ENCODE measurements at places on chromosomes 6 and 20.

DNA sequence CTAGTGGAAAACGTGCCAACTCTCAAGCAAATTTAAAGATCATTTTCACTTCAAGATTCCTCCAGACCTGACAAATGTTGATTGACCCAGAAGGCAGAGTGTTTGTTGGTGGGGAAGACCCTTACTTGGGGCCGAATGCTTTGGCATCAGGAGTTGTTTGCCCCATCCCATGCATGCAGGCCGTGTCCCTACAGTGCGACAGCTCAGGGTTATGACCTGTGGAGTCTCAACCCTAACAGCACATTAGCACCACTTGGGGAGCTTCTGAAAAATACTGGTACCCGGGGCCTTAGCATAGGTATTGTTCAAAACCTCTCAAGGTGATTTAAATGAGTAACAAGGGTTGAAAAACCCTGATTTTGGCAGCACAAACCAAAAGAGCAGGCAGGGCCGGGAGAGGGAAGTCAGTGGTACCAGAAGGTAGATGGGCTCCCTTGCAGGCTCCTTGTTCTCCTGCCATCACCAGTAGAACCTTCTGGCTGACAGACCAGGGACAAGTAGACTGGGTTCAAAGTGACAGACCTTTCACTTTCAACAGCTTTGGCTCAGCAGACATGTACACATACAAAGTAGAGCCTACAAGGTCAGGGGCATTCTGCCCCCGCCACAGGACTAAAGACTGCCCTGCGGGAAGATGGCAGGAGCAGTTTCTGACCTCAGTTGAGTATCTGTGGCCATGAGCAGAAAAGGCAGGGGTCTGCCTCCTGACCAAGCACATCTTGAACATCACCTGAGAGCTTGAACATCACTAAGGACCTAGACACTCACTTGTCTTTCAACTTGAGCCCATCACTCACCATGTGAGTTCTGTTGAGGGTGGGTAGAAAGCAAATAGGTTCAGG, 39.6 kb downstream of the PLCG1 start:
- no peak for DNase-seq

DNA sequence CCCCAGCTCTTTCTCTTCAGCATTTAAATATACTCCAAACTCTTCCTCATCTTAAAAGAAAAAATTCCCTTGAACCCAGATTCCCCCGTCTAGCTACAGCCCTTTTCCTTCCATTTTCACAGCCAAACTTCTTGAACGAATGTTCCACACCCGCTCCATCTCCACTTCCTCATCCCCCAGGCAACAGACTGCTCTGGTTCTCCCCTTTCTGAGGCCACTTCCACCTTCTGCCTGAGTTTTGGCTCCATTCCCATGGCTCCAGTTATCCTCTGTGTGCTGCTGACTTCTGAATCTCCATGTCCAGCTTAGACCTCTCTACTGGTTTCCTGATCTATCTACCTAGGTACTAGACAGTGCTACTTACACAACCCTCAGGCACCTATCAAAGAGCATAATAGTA, 106.4 kb downstream of the RALGAPA2 start:
- DNase-seq, result peak; percentile 41

DNA sequence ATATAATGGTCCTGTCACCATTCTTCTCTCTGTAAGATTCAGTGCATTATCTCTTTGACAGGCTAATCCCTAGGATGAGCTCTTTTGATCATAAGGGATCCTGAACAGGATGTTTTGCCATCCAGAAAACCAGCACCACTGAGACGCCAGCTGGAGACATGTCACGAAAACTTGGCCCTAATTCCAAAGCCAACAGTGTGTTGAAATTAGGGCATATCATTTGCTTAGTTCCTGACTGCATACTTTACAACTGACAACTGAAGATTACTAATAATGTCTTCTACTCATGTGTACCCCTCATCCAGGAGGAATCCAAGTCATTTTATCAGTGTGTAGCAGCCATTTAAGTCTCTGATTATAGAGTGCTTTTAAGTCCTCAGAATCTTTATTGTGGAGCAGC, 243.6 kb downstream of the KCNQ5 start:
- no peak for DNase-seq

- no peak for DNase-seq
Measured at GRCh38 chr6:54002116-54002515, 109.1 kb upstream of the MLIP start.

GRCh38 chr6:83055366-83055964, 10.2 kb downstream of the UBE3D start:
- DNase-seq, result peak; percentile 73

DNA sequence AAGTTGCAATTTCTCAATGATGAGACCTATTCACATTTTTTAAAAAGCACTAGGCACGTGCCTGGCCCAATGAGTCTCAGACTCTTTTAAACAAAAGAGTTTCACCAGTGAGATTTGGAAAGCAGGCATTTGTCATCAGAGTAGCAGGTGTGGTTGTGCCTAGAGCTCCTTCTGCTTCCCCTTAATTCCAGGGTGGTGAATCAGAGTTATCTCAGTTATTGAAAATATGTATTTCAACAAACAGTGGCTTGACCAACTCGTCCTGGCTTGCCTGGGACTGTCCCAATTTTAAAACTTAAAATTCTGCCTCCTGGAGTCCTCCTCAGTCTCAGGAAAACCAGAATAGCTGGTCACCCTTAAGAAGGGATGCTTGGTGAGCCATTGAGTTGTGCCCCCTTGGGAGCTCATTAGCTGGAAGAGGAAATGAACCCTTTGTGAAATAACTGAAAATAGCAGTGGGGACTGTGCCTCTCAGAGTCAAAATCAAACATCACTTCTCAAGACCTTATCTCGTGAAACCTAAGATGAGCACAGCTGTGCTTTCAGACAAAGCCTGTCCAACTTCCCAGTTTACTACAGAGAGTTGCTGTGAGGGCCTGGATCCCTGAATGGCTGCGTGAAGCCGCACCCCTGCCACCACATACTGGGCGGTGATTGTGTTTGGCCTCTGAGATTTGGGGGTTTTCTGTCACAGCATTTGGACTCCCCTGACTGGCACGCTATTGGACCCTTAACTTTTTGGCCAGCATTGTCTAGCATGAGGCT, 116.3 kb downstream of the ANKRD60 start:
- no peak for DNase-seq

DNA sequence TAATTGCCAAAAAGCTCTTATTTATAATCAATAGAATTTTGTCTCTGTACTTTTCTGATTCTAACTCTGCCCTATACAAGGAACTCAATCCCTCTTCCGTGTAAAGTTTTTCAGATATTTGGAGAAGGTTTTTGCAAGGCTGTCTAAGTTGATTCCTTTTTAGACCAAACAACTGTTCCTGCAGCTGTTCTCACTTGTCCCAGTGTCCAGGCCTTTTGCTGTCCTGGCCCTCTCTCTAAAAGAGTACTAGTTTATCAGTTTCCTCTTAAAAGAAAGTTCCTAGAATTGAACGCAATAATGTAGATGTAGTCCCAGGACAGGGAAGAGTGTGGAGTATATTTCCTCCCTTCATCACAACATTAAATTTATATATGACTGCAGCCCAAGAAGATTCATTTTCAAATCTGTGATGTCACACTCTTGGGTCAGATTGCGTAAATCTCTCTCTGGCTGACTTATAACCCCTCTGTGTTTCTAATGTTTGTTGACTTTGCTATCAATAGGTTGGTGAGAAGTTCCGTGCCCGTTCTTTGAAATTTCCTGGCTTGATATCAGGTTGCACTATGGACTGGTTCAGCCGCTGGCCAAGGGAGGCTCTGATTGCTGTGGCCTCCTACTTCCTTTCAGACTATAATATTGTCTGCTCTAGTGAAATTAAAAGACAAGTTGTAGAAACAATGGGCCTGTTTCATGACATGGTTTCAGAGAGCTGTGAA, 139.4 kb upstream of the GLP1R start:
- DNase-seq, result no peak

- DNase-seq, result no peak
Measured at GRCh38 chr6:149860513-149860833, 3.7 kb downstream of the LRP11 start.

DNA sequence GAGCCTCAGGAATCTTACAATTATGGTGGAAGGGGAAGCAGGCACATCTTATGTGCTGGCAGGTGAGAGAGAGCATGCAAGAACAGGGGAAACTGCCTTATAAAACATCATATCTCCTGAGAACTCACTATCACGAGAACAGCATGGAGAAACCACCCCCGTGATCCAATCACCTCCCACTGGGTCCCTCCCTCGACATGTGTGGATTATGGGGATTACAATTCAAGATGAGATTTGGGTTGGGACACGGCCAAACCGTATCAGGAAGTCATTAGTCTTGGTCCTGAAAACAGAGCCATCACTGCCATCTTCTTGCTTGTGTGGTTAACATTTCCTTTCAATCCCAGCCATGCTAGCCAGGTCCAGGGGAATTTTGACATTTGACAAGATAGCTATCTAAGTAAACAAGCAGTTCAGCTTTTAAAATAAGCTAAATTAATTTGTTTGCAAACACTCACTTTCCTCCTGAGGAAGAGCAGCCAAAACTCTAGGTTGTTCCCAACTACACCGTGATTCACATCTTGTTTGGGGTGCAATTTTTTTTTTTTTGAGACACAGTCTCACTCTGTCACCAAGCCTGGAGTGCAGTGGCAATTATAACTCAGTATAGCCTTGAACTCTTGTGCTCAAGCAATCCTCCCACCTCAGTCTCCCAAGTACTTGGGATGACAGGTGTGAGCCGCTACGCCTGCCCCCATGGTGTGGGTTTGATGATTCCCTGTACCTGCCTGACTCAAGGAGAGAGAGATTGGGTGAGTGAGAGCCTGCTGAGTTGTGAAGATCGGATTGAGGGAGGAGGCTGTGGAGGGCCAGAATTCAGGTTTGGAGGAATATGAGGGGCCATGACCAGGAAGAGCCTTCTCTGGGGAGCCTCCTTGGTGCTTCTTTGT, 13.0 kb upstream of the PPP1R14C start:
- DNase-seq, result no peak

- DNase-seq, result no peak
Measured at GRCh38 chr6:13370623-13371022, 42.3 kb upstream of the TBC1D7 start.

DNA sequence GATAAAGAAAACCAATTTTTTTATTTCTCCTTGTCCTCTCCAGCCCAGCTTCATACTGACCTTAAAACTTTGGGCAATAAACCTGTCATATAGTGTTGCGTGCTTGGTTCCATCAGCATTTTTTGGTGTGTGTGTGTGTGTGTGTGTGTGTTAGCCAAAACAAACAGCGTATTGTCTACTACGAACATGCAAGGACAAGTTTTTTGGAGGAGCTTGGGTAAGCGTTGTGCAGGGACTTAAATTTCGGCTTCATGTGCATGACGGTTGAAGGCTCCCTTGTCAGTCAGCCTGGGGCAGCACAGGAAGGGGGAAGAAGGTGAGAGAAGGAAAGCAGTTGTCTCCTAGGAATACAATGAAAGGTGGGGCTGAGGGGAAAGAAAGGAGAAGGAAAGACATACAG, 62.0 kb upstream of the PAX1 start:
- no peak for DNase-seq

- no peak for DNase-seq
Measured at GRCh38 chr20:17892189-17892938, 76.2 kb downstream of the SNX5 start.

DNA sequence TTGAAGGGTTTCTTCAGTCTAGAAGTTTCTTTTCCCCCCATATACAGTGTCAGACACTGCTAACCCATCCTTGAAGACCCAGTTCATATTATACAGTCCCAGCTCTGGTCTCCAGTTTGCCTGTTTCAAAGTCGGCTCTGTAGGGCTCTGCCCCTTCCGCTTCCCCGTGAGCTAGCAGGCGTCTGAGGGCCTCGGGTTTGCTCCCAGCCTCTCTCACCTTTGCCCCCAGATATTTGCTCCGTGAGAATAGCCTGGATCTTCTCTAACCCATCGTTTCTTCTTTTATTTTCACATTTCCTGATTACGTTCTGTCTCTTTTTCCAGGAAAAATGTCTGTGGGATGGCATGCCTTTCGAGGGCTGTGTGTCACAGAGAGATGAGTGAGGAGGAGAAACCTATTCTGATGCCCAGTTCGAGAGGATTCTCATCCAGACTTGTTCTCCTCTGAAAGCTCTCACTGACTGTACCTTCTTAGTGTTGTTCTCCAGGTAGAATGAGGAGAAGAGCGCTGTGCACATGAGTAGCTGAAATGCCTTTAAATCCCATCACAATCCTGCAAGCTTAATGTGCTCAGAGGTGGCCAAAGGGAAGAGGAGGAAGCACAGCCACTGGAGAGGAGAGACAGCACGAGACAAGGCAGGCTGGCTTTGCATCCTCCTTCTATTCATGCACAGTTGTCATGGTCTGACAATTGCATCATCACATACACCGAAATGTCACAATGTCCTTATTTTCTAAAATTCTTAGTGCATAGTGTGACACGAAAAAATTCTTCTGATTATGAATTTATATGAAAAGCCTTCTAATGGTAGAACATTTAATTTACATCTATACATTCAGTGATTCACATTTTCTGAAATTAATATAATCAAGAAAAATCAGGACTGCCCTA, 171.1 kb downstream of the FOXA2 start:
- DNase-seq, result no peak

- no peak for DNase-seq
Measured at GRCh38 chr20:40233406-40233805, 455.6 kb downstream of the MAFB start.

GRCh38 chr6:155646443-155646842, 190.8 kb upstream of the NOX3 start:
- DNase-seq, result no peak

DNA sequence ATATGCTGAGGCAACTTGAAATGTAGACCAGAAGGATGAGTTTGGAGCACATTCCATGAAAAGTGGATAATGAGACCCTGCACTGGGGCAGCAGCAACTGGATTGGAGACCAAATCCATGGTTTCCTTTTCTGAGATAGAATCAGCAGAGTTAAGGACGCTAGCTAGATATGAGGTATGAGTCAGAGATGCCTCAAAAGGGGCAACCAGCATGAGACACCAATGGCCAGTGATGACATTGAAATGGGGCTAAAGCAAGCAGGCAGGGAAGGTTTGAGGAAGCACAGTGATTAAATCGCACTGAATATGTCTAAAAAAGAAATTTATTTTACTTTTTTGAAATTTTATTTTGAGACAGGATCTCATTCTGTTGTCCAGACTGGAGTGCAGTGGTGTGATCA, 802.4 kb downstream of the TFAP2A start:
- DNase-seq, result no peak

- no peak for DNase-seq
Measured at GRCh38 chr6:18654821-18655220, 267.7 kb downstream of the RNF144B start.

- no peak for DNase-seq
Measured at GRCh38 chr20:34549291-34549928, 9.1 kb upstream of the MAP1LC3A start.

DNA sequence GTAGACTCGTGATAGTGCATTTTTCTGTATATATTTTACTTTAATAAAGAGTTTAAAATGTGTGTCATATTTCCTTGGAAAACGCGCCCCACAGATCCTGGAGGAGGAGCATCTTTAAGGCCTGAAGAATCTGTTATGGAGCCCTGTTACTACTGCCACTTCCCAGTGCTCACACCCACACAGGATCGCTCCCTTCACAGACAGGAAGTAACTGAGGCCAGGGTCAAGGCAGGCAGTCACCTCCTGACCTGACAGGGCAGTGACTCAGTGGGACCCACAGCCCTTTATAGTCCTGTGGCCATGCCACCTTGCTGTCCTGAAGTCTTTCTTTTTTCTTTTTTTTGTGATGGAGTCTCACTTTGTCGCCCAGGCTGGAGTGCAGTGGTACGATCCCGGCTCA, 9.0 kb downstream of the RRBP1 start:
- DNase-seq, result no peak

All from Kasumi-1 (cell line).